Hypothalamus (tissue), 51 donors: ENCODE measurements at places on chromosomes 6 and 20.

DNA sequence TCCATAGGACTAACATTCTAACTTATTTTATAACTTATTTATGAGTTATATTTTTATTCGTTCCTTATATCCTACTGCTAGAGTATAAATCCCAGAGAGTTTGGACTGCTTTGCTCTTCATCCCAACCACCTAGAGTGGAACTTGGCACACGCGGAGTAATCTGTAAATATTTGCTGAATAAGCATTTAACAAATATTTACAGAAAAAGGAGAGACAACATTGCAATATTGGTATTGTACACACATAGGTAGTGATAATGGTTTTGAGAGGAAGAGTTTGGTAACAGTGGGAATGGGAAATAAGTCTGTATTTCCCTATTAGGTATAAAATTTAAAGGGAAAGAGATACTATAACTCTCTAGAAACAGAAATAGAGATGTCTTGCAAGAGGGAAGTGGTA, 634.8 kb upstream of the CITED2 start:
- DNase-seq: no peak

DNA sequence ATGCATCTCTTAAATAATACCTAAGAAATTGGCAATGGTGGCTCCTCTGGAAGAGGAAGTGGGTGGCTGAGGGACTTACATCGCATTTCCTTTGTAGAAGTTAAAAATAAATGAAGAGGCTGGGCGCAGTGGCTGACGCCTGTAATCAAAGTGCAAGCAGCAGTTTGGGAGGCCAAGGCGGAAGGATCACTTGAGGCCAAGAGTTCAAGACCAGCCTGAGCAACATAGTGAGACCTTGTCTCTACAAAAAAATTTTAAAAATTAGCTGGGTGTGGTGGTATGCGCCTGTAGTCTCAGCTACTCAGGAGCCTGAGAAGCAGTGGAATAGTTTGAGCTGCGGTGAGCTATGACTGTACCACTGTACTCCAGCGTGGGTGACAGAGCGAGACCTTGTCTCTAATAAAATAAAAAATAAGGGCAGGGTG, 12.2 kb upstream of the NCOA3 start:
- DNase-seq: no peak

DNA sequence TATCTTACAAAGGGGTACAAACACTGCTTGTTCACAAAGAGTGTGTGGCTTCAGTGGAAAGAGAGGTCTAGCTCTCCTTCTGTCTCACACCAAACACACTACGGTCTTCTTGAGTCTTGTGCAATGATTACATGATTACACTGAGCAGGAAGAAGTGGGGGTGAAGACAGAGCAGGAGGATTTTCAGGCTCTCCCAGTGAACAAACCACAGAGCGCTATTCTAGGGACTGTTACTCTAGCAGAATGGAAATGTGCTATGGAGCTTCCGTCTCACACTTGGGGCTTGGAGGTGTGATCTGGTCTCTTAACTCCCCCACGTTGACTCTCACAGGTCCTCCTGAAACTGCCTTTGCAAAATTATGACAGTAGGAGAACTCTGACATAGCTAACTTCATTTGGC, 203.4 kb downstream of the MYLK4 start:
- DNase-seq: no peak

- DNase-seq: peak; percentile 40
Observed at GRCh38 chr6:16200321-16200883, 38.0 kb upstream of the GMPR start.
